ENCODE measurements at places on chromosomes 5 and 9.
A peak's percentile ranks its signal among the peaks of the same experiment; 100 is the strongest.

GRCh38 chr5:95777441-95777840 is 45.1 kb downstream of the GLRX start:
- DNase-seq = no peak

DNA sequence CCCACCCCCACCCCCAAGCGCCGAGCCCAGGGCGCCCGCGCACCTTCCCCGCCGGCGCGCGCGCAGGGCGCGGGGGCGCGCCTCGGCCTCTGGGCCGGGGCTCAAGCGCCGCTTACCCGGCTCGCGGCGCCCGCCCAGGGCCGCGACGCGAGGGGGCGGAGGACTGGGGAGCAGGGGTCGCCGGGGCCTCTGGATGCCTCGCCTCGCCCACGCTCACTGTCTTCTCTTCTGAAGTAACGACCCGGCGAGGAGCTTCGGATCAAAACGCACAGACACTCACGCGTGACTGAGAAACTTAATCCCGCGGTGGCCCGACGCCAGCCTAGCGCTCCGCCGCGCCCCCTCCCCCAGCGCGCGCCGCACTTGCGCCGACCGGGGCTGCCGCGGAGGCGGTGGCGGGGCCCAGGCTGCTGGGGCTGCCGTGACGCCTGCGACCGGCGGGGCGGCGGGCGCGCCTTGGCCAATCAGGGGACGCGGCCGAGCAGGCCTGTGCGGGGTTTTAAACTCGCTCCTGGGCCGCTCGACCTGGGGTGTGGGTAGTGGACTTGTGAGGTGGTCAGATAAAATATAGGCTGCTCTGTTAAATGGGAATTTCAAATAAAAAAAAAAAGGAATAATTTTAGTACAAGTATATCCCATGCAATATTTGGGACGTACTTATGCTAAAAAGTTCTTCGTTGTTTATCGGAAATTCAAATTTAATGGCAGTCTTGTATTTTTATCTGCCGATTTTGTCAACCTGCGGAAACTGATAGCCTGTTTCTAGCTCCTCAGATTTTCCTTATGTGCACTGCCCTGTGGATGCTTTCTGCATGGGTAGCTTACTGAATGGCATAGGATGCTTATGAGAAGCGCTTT is at the start of gene MPDZ:
TSS of gene MPDZ (minus strand) at position 409 of the 858 bp plus-strand sequence. CDS start 29,377 bp downstream, outside the sequence.
- peak; percentile 40 for DNase-seq

DNA sequence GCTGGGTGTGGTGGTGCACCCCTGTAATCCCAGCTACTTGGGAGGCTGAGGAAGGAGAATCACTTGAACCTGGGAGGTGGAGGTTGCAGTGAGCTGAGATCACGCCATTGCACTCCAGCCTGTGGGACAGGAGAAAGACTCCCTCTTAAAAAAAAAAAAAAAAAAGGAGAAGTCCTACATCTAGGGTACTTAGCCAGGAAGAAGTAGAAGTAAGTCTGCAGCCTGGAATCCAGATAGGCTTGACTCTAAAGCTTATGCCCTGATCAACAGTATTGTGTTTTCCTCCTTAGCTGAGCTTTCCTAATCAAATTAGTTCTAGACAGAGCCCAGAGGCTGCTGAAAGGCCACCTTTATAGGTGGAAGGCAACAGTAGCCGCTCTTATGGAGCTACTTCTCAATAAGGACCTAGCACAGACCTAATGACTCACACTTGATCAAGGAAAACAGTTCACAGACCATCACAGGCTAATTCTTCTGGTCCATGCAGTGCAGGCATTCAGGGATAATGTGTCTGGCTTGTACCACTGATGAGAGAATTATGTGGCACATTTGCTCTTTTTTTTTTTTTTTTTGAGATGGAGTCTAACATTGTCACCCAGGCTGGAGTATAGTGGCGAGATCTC is 105.5 kb upstream of the KLF4 start:
- no peak for DNase-seq

- DNase-seq = no peak
These were observed 3.2 kb downstream of the IFNA8 start for GRCh38 chr9:21412107-21412506.

DNA sequence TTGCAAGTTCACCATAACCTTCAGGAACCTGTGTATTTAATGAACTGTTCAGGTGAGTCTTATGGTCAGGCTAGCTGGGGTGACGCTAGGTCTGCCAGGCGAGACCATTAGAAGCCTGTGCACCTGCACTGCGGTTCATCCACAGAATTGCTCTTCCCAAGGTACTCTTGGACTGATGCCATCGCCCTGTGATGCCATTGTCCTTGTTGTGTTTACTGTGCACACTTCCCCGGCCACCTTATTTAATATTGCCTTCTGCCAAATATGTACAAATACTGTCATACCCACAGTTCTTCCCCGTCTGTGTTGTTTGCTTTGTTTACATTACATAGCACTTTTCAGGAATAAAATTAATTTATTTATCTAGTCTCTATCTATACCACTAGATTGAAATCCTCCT is 66.3 kb downstream of the RCL1 start:
- DNase-seq = no peak

- DNase-seq = no peak
These were observed 498.1 kb upstream of the TNC start for GRCh38 chr9:115615821-115616665.

- no peak for DNase-seq
These were observed 21.6 kb downstream of the ANKS6 start for GRCh38 chr9:98774746-98775145.

DNA sequence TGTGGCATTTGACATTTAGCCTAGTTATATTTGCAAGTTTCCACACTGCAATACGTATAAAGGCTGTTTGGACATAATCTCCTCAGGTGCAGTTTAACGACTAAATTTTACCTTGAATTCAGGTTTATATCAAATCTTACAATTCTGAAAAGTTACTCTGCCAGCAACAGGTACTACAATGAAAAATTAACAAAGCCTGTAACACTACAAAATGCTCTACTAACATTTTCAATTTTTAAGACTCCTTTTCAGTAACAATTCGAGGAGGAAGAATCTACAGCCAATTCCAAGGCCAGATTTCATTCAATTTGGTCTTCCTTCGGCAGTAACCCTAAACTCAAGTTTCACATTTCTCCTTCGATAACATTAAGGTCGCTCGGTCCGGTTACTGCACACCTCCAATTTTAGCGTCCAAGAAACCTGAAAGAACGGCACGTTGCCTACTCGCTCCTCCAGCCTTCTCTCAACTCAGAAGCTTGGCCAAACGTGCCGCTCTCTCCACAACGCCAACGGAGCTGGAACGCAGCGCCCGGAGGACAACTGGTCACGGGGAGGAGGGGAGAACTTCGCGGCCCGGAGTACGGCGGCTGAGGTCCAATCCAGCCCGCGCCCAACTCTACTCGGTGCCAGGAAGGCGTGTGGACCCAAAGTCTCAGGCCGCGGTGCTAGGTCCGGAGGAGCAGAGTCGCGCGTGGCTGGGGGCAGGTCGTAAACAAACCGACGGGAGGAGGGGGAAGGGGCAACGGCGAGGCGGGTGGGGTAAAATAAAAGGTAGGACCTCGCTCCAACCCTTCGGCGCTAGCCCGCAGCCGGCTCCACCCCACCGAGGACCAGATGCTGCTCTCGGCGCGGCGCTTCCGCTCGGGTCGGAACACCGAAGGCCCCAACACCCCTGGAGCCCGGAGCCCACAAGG is 681 bp downstream of the FNIP1 start:
- no peak for DNase-seq

DNA sequence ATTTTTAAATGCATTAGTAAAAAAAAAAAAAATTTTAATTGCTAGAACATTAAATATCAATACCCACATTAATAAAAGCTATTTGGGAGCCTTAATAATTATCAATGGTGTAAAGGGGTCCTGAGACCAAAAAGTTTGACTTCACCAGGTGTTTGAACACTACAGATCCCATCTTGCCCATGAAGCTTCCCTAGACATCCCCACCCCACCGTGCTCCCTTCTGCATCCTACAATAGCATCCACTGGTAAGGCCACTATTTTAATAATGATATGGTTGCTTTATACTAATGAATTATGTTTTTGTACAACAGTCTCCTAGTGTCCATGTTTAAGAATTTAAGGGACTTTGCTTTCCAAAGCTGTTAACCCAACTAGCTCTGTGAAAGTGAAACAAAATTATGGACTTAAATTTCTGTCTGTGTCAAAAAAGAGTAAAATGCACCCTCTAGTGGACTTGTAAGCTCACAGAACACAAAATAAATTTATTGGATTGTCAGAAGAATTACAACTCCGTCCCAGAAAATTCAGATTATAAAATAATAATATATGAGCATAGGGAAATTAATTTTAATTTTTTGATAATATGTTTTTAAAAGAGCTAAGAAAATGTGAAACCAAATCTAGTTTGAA is 76.0 kb downstream of the ARL15 start:
- no peak for DNase-seq

GRCh38 chr5:141882594-141883183 is 4.5 kb upstream of the PCDH1 start:
- no peak for DNase-seq

GRCh38 chr9:26460624-26461023 is 432.0 kb downstream of the CAAP1 start:
- DNase-seq = no peak

- DNase-seq = no peak
These were observed 135.4 kb downstream of the SCAMP1 start for GRCh38 chr5:78495800-78496199.

DNA sequence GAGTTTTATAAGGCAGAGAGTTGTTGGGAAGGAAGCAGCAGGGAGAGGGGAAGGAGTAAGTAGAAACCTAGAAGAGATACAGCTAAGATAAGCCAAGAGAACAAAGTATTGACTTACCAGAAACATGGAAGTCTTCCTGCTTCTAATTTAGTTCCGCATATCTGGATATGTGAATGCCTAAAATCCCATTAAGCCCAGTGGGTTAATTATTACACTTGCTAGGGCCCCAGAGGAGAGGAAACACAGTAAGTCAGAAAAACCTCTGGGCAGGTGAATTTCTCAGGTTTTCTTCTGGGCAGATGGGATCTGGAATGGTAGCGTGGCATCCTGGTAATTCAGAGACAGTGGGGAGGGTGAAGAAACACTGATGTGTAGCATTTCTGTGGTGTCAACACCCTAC is 104.7 kb upstream of the GABRP start:
- DNase-seq = no peak

DNA sequence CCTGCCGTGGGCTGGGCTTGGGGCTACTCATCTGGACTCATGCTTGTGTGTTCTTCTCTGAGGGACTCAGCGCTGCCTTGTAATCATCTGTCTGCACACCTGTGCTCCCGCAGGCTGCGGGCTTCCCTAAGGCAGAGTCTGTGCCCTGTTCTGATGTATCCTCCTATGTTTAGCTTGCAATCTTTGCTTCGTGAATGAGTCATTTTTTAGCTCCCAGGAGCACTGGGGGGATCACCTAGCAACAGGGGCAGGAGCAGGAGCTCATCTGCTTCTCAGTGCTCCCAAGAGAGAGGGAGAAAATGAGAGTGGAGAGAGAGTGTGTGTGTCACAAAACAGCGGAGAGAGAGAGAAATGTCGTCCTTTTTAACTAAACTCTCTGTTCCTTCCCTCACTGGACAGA is 202.4 kb upstream of the ZNF618 start:
- DNase-seq = no peak

DNA sequence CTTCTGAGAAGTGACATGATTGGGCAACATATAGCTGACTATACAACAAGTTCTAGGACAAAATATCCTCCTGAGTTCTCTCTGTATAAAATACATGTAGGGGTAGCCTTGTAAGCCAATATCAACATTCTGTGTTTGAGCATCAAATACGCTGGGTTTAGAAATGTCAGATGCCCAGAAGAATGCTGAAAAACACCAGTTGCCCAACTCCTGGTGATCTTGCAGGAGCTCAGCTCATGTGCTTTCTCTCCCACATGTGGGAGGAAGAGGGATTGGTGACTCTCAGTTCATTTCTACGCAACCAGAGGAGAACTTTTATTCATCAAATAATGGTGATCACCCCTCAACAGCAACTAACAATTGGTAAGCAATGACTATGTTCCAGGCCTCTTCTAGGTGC is 810.9 kb upstream of the ACO1 start:
- DNase-seq = no peak

GRCh38 chr9:133632806-133633680 is 3.1 kb upstream of the DBH start:
- DNase-seq = no peak

- no peak for DNase-seq
These were observed 133.8 kb downstream of the FGF1 start for GRCh38 chr5:142552107-142552506.

DNA sequence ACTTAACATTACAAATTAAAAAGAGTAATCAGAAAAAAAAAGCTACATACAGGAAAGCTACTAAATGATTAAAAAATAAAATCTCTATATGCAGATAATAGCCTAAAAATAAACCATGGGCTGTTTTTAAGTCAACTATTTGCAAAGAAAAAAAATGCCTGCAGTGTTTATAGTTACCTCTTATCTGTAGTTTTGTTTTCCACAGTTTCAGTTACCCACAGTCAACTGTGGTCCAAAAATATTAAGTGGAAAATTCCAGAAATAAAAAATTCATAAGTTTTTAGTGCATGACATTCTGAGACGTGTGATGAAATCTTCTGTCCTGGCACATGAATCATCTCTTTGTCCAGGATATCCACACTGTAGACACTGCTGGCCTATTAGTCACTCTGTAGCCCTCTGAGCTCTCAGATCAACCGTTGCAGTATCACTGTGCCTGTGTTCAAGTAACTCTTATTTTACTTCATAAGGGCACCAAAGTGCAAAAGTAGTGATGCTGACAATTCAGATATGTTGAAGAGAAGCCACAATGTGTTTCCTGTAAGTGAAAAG is 59.2 kb downstream of the PRELID2 start:
- no peak for DNase-seq

- DNase-seq = no peak
These were observed 110.2 kb downstream of the ANXA2R start for GRCh38 chr5:42929871-42930270.

GRCh38 chr5:108801301-108801700 is 53.6 kb downstream of the FER start:
- no peak for DNase-seq

- peak; percentile 42 for DNase-seq
These were observed 17.2 kb upstream of the RGS3 start for GRCh38 chr9:113446323-113446740.

DNA sequence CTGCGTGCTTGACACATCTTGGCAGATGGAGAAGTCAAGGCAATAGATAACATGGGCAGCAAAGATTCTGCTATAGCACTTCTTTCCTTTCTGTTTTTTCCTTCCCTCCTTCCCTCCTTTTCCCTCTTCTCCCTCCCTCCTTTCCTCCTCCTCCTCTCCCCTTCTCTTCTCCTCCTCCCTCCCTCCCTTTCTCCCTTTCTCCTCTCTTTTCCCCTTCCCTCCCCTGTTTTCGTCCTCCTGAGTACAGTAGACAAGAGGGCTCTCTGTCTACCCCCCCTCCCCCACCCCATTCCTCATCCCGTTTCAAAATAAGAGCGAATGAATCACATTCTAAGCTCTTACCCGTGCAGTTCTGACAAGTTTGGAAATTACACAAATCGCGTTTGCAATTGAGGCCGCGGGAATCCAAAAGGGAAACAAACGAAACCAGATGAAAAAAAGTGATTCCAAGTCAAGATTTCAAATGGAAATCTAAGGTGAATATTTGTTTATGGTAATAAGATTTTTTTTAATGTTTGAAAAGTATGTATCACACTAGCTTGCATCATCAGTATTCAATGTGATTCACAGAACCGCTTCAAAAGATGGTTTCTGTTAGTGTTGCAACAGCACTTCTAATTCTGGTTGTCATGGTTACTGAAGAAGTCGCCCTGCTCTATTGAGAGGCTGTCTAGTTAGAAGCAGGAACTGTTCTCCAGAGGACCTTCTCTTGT is 1.3 kb downstream of the NIM1K start:
- DNase-seq = no peak

- no peak for DNase-seq
These were observed 47.1 kb upstream of the NEK6 start for GRCh38 chr9:124210697-124211096.
